ENCODE measurements at places on chromosomes 16 and 17.
A peak's percentile ranks its signal among the peaks of the same experiment; 100 is the strongest.

GRCh38 chr16:52076801-52077201 lies 470.1 kb downstream of the TOX3 start:
- no peak for DNase-seq

GRCh38 chr17:8740486-8740885 lies 4.2 kb downstream of the CCDC42 start:
- DNase-seq, result no peak

- no peak for DNase-seq
Observed at GRCh38 chr16:11047939-11048800, 103.8 kb downstream of the CLEC16A start.

- no peak for DNase-seq
Observed at GRCh38 chr17:53166731-53167130, 656.0 kb upstream of the KIF2B start.

DNA sequence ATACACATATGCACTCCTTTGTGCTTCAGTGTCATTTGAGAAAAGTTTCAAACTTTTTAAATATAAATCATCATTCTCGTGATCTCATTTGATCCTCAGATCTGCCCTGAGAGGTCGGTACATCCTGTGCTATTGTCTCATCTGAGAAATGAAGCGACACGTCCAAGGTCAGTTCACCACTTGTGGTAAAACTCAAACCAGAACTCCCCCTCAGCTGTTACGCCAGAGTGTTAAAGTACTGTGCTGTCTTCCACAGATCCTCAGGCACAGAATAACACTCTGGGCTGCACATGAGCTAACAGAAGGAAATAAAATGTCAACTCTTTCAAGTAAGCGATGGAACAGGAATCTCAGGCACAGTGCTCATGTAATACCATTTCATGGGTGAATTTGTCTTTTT lies 31.4 kb downstream of the ANKFN1 start:
- no peak for DNase-seq

DNA sequence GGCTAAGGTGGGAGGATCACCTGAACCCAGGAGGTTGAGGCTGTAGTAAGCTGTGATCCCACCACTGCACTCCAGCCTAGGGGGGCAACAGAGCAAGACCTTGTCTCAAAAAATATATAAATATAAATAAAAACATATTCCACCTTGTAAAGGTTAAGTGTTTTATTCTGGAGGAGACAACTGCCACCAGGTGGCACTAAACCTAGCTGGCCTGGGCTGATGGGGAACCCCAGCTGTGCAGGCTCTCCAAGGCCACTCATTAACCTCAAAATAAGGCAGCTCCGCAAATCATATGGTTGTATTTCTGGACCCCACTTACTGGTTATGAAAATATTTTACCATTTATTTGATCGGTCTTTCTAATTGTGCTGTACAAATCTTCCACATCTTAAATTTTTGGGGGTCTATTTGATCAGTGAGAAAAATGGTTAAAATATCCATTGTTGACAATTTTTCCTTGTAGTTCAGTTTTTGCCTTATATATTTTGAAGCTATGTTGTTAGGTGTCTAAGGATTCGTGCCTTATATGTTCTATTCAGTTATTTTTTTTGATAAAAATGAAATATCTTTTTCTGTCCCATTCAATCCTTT lies 8.5 kb upstream of the ICAM2 start:
- peak; percentile 23 for DNase-seq

DNA sequence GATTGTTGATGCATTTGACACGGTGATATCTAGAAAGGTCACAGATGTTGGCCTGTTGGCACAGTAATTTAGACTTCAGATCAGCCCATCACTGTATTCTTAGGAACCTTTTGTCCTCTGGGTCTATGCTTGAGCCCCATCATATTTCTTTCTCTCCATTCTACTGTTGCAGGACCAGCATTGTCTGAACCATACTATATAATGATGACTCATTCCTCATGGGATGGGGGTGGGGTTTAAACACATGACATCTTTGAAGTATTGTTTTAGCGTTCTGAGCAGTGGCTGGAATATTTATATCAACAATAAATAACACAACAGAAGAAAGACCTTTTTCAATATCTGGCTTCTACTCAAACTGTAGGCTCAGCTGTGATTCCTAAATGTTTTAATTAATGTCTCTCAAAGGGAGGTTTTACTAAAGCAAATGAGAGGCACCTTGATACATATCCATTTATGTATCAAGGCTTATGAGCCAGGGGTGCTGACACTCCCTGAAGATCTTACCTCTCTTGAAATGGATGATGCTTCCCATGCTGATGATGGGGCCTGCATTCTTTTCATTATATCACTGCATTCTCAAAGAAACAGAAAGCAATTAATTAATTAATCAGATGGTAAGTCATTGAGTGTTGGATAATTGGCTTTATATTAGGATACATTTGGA lies 379.0 kb upstream of the GOT2 start:
- DNase-seq, result no peak

DNA sequence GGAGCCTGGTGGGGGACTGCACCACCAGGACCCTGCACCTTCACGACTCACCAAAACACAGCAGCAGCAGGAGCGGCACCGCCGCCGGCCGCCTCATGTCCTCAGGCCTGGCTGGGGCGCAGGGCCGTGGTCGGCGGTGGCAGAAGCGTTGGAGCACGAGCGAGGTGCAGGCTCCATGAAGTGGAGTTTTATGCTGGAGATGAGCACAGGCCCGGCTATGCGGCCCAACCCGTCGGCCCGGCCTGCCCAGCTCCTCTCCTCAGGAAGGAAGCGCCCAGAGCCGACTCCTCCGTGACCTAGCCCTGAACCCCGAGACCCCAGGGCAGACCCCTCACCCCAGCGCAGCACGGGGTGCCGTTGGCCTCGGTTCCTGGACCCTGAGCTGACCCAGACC lies at the start of gene PRSS27:
Gene PRSS27, minus strand, starts transcription at position 161 of the 394 bp plus-strand sequence. Its CDS starts 64 bp downstream, at position 97.
- no peak for DNase-seq

DNA sequence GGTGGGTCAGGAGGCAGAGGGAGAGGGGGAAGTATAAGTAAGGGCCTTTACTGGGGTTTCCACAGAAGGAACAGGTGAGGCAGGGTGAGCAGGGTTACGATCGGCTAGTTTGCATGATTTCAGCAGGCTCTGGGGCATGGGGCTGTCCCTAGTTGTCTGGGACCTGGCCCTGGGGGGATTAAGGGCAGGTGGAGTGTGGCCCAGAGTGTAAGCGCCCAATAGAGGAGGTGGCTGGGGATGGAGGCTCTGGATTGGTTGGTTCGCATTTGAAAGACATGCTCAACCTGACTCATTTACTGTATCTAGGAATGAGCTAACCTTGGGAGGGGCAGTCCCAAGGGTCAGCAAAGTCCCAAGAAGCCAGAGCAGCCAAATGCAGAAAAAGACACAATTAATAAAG lies 230.3 kb downstream of the MAP2K4 start:
- no peak for DNase-seq

- no peak for DNase-seq
Observed at GRCh38 chr17:83196973-83197880, 117.8 kb downstream of the METRNL start.

- DNase-seq, result no peak
Observed at GRCh38 chr16:1150511-1150982, 2.4 kb upstream of the CACNA1H start.

- no peak for DNase-seq
Observed at GRCh38 chr17:792277-792676, 10.1 kb downstream of the MRM3 start.
